ENCODE measurements at places on chromosomes 16 and 17.

DNA sequence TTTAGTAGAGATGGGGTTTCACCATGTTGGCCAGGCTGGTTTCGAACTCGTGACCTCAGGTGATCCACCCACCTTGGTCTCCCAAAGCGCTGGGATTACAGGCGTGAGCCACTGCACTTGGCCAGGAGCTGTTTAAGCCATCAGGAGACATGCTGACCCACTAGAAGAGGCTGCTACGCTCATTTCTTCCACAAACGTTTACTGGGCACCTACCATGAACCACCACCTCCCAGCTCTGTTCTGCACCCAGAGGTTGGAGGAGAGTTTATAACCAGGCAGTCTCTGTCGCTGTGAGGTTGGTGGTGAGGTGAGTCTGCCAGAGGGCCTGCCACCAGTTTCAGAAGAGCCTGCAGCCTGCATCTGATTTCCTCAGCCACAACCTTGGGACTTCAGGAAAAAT lies 51.8 kb downstream of the SF3B3 start:
- no peak for DNase-seq

DNA sequence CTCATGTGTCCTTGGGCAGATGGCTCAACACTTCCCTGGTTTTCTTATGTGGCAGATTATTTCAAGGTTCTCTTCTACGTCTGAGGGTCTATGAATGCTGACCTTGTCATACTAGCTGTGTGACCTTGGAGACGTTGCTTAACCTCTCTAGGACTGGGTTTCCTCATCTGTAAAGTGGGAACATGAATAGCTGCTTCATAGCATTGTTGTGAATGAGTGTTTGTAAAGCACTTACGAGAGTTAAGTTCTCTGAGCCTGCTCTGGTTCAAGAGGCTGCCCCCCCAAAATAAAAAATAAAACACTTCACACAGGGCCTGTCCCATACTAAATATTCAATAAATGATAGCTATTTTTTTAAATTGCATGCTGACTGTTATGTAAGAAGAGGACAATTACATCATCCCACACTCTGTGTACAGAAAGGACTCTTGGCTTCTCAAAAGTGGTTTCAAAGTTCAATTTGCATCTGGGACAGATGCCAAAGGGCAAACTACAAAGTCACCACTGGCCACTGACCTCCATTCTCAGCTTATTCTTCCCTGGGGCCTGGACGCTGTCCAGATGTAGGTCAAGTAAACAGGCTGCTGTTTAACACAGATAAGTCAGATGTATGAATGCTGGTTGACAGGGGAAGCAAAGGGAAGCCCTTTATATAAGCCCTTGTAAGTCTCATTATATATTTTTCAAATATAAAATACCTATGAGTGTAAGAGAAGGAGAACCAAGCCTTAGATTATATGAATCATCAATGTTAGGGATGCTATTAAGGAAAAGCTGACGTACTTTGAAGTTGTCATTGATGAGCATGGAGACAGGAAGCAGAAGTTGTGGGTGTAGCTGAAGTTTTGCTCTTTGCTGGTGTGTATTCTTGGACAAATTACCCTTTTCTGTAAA lies 15.4 kb upstream of the NDEL1 start:
- DNase-seq, result no peak

DNA sequence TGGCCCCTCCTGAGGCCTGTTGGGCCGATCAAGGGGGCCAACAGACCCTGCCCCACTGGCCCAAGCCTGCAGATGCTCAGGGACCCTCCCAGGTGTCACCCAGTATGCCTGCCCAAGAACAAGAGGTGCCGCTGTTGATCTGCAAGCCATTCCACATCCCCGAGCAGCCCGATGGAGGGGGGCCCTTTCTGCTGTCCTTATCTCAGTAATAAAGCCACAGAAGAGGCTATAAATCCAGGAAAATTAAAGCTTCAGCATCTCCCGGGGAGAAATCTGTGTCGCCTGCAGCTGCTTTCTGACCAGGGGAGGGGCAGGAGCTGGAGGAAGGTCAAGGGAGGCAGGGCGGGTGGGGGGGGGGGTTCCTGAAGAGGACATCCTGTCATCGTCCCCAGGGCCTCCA lies 11.7 kb upstream of the CACNA1H start:
- no peak for DNase-seq

- DNase-seq, result no peak
These were observed 45.0 kb upstream of the GCSH start for GRCh38 chr16:81140930-81141780.

- DNase-seq, result no peak
These were observed 23.0 kb downstream of the SLC35G3 start for GRCh38 chr17:35170968-35171771.

GRCh38 chr17:14775731-14776492 lies 475.0 kb downstream of the HS3ST3B1 start:
- no peak for DNase-seq

DNA sequence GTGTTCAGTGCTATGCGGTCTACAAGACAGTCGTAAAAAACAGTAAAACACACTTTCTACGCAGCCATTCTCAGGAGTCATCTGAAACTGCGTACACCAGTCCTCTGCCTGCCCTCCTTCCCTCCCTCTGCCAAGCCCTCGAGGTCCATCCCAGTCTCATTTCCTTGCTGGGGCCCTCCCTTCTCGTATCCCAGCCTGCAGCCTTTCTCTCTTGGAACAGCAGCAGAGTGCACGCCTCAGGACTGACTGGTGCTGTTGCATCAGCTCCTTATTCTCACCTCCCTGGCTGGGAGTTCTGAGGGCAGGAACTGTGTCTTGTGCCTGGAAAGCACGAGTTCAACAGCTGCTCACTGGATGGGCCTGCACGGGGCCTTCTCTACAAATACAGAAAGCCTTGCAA lies 12.5 kb downstream of the FAHD1 start:
- no peak for DNase-seq

GRCh38 chr16:57244767-57245471 lies at the start of gene ARL2BP:
TSS of gene ARL2BP (plus strand) at chr16:57245259. CDS start at chr16:57245368, 109 bp downstream.
- DNase-seq, result peak; percentile 87

- no peak for DNase-seq
These were observed 415.9 kb downstream of the RBFOX1 start for GRCh38 chr16:7748522-7748921.

DNA sequence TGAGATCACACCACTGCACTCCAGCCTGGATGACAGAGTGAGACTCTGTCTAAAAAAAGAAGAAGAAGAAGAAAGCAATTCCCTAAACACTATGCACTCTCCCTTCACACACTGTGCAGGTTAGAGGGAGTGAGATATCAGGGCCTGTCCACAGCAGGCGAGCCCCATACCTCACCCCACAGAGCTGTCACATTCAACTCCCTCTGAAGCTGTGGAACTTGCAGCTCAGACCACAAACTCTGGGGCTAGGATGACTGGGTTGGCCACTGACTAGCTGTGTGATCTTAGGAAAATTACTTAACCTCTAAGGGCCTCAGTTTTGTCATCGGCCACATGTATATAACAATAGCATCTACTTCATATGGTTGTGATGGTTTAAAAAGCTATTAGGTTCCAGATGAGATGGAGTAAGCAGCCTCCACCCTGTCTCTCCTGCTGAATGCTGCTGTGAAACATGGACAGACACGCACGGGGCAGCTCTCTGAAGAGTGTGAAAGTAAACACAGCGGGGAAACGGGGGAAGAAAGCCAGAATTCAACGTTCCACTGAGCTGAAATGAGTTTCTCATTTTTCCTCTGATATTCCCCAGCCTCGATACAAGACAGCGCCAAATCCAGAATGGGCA lies 13.6 kb upstream of the PYY start:
- DNase-seq, result no peak

DNA sequence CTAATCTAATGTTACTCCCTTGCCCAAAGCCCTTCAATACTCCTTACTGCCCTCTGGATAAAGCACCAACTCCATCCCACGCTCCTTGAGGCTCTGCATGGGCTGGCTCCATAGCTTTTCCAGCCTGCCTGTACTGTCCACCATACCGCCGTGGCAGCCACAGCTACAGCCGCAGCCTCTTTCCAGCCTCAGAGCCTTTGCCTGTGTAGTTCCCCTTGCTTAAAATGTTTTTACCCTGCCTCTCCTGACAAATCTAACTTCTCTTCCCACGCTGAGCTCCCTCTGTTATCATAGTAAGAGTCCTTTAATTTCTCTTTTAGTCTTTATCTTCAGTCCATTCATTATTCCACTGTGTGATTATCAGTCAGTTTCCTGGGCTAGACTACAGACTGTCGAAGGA lies 22.0 kb downstream of the TEX14 start:
- no peak for DNase-seq

- peak; percentile 28 for DNase-seq
These were observed 26.6 kb upstream of the KCNG4 start for GRCh38 chr16:84266451-84266850.

GRCh38 chr17:1275962-1276736 lies 3.3 kb upstream of the TRARG1 start:
- DNase-seq, result no peak

DNA sequence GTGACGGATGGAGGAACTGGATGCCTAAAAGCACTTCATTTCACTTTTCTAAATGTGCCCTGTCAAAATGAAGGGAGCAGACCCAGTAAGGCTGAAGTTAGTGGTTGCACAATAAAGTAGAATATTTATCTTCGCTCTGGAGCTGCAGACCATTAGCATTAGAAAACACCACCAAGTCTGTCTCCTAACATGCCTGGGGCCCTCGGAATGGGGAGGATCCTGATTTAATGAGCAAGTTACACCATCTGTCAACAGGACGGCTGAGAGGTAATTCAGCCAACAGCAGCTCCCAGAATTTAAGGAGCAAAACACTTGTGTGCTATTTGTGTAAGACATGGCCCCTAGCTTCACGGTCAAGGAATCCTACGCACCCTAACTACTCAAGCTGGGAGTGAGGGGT lies 22.3 kb downstream of the CA10 start:
- DNase-seq, result no peak

DNA sequence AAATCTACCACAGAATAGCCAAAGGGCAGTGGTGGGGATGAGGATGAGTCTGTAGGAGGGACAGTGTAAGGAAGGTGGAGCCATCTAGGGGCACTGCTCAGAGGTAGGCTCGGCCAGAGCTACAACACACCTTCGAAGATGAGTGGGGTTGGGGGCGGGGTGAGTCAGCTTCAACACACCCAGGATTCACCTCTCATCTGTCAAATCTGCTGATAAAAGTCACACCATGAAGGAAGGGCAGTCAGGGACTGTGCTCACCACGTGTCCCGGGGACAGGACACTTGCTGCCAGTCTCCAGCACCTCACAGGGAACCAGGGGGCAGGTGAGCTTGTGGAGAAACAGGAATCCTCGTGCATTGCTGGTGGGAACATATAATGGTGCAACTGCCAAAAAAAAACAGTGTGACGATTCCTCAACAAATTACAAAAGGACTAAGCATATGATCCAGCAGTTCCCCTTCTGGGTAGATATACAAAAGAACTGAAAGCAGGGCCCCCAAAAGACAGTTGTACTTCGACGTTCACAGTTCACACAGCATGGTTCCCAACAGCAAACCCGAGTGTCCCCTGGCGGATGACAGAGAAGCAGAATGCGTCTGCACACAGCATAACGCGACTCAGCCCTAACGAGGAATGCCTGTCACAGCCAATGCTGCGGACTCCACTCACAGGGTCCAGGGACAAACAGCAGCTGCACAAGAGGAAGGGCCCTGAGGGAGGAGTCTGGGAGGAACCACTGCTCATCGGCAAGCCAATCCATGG lies 133.1 kb downstream of the ANKRD11 start:
- DNase-seq, result no peak

DNA sequence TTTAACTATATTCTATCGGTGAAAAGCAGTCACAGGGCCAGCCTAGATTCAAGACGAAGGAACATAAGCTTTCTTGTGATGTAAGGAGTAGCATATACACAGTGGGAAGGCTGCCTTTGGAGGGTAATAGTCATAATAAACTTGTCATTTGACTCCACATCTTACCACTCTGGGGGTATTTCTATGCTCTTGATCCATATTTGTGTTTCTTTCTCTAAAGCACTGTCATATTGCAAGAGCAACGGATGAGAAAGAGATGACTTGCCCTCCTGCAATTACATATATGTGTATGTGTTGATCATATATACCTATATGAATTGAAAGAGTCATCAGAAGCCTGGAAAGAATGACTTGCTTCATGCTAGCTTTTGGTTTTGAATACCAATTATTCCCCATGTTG lies 225.4 kb upstream of the HS3ST3A1 start:
- no peak for DNase-seq

- DNase-seq, result no peak
These were observed 50.3 kb upstream of the CRHR1 start for GRCh38 chr17:45733781-45734180.

DNA sequence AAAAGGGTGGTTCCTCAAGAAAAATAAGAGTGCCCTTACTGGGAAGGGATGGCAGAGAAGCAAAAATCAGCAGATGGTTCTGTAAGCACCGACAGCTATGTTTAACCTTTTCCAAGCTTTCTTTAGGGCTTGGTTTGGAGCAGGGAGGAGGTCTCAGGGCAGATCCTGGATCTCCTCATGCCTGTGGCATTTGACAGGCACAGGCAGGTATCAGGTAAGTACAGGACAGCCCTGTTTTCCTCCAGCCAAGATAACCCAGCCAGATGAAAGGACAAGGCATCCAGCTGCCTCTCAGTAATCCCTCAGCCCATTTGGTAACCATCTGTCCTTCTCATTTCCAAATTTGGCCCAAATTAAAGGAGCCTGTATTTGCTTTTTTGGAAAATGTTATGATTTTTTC lies 141.5 kb downstream of the TOX3 start:
- no peak for DNase-seq

GRCh38 chr16:66519482-66520373 lies 30.2 kb downstream of the TK2 start:
- no peak for DNase-seq

GRCh38 chr16:83792391-83792790 lies 15.4 kb upstream of the HSBP1 start:
- no peak for DNase-seq

GRCh38 chr17:75950855-75951554 lies 10.2 kb upstream of the FBF1 start:
- no peak for DNase-seq

DNA sequence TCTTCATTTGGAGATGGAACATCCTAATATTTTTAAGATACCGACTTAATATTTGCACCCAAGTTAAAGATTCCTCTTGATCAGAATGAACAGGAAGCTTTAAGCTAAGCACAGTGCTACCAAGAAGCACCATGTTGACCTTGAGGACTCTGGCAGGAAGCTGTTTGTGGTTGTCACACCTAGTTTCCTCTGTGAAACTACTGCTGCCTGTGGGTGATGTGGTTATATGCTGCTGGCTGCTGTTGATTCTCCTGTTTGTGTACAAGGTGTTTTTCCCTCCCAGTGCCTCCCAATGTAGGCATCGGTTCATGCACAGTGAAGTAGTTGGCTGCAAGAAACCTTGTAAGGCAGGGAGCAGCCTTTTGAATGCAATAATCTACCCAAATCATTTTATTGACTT lies 23.4 kb downstream of the RBL2 start:
- DNase-seq, result no peak

GRCh38 chr16:72561-73548 lies at the start of gene RHBDF1:
TSS of gene RHBDF1 (minus strand) at chr16:72631. CDS start at chr16:65015, 7,616 bp downstream.
- no peak for DNase-seq

- DNase-seq, result no peak
These were observed 351.3 kb downstream of the SOX9 start for GRCh38 chr17:72472106-72472505.

- no peak for DNase-seq
These were observed 1.3 kb downstream of the CCDC102A start for GRCh38 chr16:57534881-57535658.
